Activated T-helper 1 cell treated with anti-CD3 and anti-CD28 coated beads, Interleukin-2, amount 50 U/mL, for 16 hours (primary cell): ENCODE measurements at places on chromosomes 16 and 17.

DNA sequence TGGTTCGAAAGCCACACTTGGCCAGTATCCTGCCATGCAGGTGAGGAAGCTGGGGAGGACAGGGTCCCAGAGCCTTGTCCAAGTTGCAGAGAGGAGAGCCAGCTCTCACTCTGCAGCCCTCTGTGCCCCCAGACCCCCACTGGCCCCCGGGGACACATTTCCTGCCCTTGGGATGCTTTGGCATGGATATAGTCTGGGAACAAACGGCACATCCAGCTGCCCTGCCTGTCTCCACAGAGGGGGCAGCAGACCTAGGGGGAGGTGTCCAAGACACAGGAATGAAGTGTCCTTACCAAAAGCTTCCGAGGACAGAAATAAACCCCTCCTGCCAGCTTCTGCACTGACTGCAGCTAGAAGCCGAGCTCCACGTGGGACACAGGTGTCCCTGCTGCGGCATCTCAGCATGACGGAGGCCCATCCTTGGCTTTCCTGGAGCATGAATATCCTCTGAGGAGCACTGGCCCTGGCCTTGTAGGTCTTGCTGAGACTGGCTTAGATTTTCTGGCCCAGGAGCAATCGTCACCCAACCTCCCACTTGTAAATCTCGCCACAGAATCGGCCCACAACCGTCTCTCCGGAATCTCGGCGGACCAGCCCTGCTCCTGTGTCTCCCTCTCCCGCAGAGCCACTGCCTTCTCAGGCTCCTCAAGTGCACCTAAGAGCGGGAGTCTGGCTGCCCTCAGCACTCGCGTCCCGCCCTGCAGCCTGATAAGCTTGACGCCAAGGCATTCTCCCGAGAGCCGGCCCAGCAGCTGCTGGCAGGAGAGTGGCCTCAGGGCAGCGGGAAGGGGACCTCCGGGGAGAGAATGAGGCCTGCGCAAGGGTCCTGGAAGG, 1.1 kb upstream of the CAPN15 start:
- DNase-seq: no peak

- DNase-seq: no peak
Observed at GRCh38 chr17:46853896-46854444, 2.6 kb downstream of the WNT9B start.

DNA sequence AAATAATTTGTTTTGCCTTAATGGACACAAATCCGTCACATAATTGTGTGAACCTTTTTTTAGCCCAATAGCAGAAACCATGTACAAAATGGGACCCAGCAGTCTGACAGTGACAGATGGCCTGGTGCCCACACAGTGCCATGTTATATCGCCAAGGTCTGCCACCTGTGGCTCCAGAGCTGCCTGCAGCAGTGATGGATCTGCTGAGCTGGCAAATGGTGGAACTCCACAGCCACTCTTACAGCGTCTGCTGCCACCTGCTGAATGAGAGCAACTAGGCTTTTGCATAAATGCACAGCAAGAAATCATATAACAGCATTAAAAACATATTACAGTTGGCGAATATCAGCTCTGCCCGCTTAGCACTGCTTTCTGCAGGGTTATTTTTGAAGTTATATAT, 59.4 kb downstream of the NUP93 start:
- DNase-seq: no peak

DNA sequence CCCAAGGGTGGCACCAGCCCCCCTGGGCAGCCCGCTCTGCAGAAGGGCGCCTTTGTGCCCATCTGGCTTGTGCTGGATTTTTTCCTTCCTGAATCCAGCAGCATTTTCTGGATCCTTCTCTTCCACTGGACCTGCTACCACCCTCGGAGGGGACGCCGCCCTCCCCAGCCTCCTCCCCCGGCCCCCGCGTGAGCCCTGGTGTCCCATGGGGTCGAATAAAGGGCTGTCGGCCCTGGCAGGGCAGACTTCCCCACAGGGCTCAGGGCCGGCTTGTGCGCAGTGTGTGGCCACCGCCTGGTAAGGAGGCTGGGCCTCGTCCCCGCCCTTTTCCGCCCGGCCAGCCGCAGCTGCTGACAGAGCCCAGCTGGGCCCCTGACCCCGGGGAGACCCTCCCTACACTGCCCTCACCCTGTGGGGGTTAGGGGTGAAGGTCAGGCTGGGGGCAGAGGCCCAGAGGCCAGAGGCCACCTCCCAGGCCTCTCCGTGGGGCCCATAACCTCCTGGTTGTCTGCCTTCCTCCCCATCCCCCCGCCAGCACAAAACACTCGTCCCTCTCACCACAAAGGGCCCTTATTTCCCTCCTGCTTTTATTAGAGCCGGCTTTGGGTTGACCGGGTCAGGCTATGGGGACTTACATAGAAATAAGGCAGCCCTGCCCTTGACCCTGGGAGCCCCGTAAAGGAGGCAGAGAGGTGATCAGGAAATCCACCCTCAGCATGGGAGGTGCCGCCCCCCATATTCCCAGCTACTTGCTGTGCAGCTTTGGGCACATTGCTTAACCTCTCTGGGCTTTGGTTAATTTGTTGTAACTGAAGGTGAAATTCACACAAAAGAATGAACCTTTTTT, 179.3 kb upstream of the CIBAR2 start:
- DNase-seq: no peak

DNA sequence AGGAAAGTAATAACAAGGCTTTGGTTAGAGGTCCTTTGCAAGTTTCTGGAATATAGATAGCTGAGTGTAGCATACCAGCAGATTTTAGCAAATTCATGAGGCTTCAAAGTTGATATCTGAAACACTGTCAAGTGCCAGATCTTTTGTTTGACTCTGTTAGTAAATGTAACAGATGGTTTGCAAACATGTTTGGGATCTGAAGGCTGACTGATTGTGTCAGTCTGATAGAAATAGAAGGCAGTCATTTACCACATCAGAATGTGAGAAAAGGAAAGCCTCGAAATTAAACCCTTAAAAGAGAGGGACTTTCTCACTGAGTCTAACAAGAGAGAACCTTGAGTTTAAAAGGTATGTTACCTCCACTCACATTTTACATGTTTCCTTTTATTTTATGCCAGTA, 371.5 kb downstream of the KIF2B start:
- DNase-seq: no peak

- no peak for DNase-seq
Observed at GRCh38 chr16:89982318-89982717, 33.8 kb downstream of the DEF8 start.

DNA sequence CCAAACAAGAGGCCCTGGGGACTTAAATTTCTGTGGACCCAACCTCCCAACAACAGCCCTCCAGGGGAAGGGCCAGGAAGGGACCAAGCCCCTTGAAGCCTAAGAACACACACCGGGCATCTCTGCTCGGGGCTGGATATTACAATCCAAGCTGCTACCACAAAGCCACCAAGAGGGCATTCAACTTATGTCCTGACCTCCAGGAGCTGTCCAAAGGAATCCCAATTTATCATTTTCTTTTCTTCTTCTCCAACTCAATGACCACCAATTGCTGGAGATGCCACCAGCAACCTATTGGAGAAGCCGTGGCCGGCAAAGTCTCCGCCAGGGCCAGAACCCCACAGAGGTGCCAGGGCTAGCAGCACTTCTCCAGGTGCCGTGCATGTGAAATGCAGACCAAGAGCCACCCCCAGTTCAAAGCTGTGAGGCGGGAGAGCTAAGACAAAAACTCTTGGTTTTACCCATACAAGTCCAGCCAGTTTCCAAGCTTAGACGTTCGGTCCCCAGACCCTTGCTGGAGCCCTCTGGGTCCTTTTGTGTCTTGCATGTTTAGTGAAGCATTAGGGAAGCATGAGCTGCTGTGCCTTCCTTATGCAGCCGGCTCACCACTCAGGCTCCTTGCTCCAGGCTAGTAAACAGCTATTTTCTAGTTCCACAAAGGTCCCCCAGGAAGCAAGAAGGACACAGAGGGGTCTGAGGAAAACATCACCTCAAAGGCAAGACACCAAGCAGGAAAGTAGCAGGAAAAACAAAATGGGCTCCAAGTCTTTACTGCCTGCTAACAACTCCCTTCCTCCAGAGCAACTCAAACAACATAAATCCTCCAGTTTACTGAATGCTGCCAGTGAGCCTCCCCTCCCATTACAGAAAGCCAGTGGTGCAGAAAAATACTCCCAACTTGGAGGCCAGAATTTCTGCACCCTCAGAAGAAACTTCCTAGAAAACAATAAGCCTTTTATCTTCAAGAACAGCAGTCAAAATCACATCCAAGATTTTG, 3.2 kb downstream of the PITPNA start:
- no peak for DNase-seq

GRCh38 chr16:4019371-4019791, 96.9 kb downstream of the ADCY9 start:
- DNase-seq: no peak

GRCh38 chr17:48351911-48352332, 78.1 kb downstream of the SKAP1 start:
- DNase-seq: no peak

DNA sequence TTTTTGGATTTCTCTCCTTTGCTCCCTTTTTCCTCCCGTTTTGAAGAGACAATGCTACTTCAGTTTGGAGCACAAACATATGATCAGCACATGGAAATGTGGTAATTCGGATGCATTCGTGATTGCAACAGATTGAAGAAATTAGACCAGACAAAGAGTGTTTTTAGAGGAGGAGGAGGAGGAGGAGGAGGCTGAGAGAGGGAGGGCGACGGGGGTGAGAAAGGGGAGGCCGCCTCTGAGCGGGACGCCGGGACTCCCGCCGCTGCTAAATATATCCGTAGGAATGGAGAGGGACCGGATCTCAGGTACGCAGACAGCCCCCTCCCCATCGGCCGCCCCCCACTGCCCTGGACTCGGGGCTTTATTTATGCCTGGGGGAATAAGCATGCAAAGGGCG, 179.3 kb downstream of the SEC14L1 start:
- no peak for DNase-seq

GRCh38 chr17:82837586-82838320, 2.1 kb downstream of the ZNF750 start:
- no peak for DNase-seq

DNA sequence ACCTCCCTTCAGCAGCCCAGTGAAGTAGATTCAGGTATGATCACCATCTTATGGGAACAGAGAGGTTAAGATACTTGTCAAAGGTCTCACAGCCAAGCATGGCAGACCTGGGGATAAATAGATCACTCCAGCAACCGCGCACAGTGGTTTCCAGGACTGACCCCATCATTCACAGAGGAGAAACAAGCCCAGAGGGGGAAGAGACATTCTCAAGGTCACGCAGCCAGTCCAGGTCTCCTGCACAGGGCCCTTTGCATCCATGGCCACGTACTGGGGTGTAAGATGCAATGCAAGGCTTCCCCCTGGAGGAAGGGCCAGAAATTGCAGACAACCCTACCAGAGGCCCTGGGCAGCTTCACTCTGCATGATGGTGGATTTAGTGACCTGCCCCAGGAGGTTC, 19.9 kb downstream of the TLE7 start:
- DNase-seq: no peak

DNA sequence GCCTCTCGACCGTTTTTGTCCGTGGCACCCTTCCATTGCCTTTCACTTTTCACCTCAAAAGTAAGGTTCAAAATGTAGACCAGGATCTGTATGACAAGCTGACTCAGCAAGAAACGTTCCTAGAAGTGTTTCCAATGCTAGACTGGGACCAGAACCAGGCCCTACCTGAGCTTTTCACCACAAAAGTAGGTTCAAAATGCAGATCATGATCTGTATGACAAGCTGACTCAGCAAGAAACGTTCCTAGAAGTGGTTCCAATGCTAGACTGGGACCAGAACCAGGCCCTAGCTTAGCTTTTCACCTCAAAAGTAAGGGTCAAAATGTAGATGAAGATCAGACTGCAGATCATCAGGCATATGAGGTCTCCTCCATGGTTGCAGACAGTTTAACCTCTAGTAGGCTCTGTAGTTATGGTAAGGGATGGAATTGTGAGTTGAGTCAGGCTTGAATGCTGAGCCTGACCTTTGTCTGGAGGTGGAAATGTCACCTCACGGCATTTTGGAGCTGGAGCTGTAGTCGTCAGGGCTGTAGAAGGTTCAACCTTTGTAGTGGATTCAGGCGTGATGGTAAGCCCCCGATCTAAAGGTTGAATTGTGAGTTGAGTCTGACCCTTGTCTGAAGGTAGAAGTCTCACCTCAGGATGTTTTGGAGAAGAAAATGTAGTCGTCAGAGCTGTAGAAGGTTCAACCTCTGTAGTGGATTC, 50.2 kb upstream of the TMEM97 start:
- no peak for DNase-seq

DNA sequence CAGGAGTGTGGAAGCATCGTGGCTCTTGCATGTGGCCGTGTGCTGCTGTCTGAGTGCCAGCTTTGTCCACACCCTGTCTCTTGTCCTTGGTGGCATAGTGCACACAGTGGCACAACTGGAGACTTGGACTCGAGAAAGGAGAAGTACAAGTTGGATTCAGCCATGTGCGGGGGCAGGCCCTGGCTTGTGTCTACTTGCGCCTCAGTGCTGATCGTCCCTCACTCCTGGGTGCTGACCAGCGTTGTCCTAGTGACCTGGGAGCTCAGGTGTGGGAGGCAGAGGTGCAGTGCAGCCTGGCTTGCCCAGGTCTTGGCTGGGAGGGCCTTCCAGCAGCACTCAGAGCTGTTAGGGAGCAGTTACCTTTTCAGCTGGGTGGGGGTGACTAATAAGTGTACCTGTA, 20.6 kb downstream of the MPRIP start:
- no peak for DNase-seq

DNA sequence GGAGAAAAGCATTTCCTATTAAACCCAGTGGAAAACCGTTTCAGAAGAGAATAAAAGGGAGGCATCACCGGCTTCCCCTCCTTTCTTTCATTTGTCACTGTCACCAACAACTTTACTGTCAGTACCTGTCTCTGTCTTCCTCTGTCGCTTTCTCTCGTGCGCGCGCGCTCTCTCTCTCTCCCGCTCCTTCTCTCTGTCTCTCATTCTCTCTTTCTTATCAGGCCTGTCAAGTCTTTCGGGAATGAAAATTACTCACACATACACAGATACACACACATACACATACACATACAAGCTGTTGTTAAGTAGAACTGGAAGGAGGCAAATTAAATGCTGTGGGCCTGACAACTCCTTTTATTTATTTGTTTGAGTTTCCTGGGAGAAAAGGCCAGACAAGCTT, 17.6 kb downstream of the MYOCD start:
- DNase-seq: no peak
